ENCODE measurements at places on chromosomes 7 and 10.

DNA sequence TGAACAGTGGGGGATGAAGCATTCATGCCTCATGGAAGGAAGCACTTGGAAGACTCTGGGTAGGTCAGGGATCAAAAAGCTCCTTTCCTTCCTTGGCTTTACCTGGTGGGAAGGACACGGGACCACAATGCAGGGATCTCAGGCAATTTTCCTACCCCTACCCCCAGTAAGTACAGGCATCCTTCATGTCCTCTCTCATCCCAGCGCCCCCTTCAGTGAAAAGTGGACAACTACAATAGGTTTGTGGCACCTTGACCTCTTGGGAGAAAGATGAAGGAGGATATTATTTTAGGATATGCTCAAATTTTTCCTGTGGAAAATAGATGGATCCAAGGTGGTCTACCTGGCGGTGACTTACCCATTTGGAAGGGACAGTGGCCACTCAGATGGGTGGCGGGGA, 16.5 kb downstream of the AFAP1L2 start:
- DNase-seq, result no peak

DNA sequence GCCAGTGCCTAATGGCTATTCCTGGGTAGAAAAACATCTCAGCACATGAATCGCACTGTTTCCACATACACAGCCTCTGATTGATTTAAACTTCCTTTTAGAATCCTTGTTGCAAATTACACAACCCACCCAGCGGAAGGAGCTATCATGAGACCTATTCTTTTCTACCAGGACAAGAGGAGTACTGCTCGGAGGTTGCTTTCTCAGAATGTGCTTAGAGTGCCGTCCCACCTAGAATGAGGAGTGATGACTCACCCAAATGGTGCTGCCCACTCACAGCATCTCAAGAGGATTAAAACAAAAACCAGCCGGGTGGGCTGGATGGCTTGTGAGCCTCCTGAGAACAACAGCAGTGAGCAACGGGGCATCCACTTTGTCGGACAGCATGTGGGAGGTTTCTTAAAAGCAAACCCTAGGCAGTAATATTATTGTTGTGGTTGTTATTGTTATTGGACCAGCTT, 128.9 kb downstream of the DGKI start:
- DNase-seq, result no peak

DNA sequence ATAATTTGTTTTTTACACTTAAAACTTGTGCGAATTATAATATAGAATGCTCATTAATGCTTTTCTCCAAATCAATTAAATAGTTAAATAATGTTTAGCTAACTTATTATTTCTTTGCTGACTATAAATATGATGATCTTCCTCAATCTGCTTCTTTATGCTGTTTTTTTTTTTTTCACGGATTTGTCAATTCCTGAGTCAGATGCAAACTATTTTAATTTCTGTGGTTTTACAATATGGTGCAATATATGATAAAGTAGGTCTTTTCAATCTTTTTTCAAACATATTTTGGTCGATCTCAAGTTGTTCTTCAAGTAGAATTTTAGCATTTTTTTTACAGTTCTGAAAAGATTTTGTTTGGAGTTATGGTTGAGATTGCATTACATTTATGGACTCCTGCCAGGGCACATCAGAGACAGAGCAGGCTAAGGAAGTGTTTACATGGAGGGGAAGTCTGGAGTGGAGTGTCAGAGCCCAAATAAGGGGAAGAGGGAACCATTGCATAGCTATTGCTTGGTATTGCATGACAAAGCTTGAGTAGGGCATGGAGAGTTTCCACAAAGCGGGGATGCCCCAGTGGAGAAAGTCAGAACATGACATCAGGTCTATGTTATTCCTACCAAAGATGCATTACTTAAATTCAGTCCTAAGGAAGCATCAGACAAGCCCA, 204.4 kb downstream of the OTUD1 start:
- no peak for DNase-seq

DNA sequence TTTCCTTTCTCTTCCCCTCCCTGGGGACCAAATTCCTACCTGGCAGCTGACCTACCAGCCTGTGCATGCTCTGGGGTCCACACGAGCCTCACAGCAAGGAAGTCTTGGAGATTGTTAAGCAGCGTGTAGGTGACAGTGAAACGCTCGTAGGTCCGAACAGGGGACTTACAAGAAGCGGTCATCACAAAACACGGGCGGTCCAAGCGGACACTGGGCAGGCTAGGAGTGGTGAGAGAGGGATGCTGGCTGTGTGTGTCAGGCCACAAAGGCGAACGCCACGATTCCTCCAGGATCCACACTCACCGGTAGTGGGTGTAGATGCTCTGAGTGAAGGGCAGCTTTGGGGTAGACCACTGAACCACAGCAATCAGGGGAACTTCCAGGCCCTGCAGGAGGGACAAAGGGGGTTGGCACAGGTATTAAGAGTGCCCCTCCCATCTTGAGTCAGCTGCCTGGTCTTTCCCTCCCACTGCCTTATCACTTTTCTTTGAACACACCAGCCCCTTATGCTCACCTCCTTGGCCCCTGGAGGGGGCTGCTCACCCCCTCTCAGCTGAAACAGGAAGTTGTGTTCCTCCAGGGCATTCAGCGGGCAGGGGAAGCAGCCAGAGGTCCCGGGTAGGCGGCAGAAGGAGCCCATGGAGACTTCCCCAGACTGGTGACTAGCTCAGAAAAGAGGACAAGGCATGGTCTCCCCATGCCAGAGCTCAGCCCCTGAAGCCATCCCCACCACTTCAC, 2.0 kb downstream of the TRAPPC14 start:
- DNase-seq, result no peak

DNA sequence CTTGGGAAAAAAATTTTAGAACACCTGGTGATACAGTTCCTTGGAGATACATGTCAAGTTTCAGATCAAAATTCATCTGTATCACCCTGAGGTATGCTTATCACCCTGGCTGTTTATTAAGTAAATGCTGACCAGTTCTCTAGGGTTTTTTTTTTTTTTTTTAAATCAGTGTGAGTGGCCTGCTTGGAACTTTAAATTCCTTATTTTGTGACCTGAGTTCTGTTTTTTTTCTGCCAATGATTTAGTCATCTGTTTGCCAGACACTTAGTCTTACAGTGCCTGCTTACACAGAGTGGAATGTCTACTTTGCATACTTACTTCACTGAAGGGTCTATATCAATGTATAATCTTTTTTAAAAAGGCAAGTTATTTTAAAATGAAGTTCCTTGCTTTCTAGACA, 1.8 kb downstream of the TSPAN13 start:
- no peak for DNase-seq

- no peak for DNase-seq
These were observed 48.6 kb upstream of the CNPY1 start for GRCh38 chr7:155594961-155595366.

- no peak for DNase-seq
These were observed 43.5 kb upstream of the CAMK2B start for GRCh38 chr7:44368885-44369284.

- no peak for DNase-seq
These were observed 23.4 kb downstream of the PYROXD2 start for GRCh38 chr10:98391578-98391991.

DNA sequence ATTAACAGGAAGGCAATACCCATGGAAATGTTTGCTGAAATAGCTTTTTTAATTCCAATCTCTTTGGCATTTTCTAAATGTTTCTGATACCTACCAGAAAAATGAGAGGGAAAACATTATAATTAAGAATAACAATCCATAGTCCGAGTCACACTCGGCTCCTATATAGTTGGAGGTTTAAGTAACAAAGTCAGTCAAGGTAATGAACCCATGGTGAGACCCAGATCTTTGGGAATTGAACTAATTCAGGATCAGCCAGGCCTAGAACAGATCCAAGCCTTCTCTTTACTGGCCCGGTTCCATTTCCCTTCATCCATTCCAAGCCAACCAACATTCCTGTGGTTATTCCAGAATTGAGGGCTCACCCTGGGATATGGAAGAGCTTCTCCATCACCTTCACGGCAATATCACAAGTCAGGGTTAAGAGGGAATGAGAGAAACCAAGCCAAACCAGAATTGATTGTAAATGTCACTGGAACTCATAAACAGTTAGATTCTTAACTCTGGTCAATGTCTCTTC, 28.3 kb downstream of the ABCB4 start:
- no peak for DNase-seq

- DNase-seq, result no peak
These were observed 23.5 kb upstream of the FAM180A start for GRCh38 chr7:135771961-135772638.

DNA sequence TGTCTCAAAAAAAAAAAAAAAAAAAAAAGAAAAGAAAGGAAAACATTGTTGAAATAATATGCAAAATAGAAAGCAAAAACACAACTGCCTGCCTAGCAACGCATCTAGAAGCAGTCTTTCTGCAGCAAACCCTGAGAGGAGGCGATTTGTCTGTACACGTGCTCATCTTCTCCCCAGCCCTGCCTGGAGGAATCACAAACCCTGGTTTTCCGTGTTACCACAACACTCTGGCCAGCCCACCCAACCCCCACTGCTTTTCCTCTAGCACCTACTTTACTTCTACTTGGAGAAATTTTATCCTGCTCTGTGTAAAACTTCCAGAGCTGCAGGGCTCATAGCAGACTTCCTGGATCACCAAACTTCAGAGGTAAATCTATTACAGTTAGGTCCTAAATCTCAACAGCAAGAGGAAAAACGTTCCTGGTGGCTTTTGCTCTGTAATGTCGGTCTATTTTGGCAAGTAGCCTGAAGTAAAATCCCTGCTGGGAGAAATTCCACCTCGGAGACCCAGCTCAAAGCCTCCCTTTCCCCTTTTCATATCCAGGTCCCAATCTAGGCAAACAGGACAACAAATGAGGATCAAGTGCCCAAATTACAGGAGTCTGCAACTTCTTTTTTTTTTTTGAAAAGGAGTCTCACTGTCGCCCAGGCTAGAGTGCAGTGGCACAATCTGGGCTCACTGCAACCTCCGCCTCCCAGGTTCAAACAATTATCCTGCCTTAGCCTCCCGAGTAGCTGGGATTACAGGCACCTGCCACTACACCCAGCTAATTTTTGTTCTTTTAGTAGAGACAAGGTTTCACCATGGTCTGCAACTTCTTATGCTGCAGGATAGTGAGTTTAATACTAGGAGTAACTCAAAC, 91.6 kb downstream of the DNMBP start:
- no peak for DNase-seq

DNA sequence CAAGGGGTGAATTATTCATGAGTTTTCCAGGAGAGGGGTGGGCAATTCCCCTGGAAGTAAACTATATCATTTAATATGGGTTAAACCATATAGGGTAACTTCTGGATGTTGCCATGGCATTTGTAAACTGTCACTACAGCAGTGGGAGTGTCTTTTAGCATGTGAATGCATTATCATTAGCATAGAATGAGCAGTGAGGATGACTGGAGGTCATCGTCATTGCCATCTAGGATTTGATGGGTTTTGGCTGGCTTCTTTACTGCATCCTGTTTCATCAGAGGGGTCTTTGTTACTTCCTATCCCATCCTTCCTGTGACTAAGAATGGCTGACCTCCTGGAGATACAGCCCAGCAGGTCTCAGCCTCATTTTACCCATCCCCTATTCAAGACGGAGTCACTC, 139.5 kb upstream of the PRKCQ start:
- no peak for DNase-seq

DNA sequence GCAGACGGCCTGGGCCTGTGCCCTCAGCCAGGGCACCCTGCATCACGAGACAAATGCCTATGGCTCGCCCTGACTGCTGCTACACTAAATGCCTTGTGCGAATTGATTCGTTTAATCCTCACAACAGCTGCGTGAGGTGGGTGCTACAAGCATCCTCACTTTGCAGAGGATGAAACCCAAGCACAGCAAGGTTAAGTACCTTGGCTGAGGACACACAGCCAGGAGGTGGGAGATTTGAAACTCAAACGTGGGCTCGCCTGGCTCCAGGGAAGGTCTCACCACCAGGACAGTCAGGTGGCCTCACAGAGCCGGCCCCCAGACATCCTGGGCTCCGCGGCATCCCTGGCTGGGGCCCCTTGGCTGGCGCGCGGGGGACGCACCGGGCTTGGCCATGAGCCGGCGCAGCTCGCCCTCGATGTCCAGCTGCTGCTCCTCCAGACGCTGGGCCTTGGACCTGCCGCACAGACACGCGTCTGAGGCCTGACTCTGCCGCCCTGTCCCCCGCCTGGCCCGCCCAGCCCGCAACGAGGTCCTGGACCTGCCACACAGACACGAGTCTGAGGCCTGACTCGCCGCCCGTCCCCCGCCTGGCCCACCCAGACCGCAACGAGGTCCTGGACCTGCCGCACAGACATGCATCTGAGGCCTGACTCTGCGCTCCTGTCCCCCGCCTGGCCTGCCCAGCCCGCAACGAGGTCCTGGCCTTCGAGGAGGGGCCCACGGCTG, 22.0 kb downstream of the MICALL2 start:
- DNase-seq, result no peak

GRCh38 chr10:34918776-34919315, 103.8 kb upstream of the PARD3 start:
- DNase-seq, result no peak

- no peak for DNase-seq
These were observed 265.9 kb upstream of the NRP1 start for GRCh38 chr10:33600381-33600780.

- no peak for DNase-seq
These were observed 196.3 kb downstream of the CDCA7L start for GRCh38 chr7:21749378-21749777.

- no peak for DNase-seq
These were observed 170.0 kb downstream of the ELAPOR2 start for GRCh38 chr7:86889501-86889900.

DNA sequence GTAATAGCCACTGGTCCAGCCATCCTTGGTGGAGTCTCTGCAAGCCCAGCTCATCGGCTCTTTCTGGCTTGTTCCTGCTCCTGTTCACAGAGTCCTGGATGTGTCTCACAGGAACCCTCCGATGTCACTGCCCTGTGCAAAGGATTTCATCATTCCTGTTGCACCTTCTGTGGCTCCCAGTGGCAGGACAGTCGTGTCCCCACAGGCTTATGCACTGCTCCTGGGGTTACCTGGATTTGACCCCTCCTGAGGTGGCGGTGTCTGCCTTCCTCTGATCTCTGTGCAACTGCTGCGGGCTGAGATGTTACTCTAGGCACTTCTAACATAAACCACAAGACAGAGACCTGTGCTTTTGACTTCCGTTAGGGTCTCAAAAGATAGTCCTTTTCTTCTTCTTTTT, 30.6 kb downstream of the APBB1IP start:
- no peak for DNase-seq

GRCh38 chr10:63169624-63170023, 36.5 kb downstream of the NRBF2 start:
- DNase-seq, result no peak

DNA sequence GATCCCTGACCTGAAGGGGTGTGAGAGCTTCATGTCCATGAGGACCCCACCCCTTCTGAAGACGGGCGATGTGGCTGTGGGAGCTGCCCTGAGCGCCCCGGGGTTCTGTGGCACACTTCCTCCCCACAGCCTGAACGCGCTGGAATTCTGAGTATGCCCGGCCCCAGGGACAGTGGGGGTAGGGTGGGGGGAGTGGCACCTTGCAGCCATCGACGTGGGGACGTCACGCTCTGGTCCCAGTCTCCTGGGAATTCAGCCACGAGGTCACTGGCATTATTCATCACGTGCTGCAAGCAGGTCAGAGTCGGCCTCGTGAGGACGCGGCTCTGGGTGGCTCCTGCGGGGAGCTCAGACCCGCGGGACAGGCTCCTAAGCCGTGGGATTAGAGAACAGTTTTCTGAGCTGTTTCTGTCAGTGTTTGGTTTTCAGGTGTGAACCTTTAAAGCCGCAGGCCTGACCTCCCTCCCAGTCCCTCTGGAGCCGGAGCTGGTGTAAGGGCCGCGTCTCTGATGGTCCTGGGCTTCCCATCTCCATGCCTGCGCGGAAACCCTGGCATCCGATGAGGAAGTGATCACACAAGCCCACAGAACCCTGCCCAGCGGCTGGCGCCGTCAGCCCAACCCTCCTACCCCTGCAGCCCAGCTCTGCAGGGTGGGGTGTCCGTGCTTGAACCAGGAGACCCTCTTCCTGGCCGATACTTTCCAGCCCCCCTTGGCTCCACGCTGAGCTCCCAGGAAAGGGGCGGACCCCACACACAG, 16.1 kb downstream of the GPR146 start:
- no peak for DNase-seq

All from activated CD4-positive, CD25-positive, alpha-beta regulatory T cell treated with anti-CD3 and anti-CD28 coated beads, Interleukin-2, amount 50 U/mL, for 72 hours (primary cell).